Effector memory CD4-positive, alpha-beta T cell (primary cell): ENCODE measurements at places on chromosomes 12 and 14.

DNA sequence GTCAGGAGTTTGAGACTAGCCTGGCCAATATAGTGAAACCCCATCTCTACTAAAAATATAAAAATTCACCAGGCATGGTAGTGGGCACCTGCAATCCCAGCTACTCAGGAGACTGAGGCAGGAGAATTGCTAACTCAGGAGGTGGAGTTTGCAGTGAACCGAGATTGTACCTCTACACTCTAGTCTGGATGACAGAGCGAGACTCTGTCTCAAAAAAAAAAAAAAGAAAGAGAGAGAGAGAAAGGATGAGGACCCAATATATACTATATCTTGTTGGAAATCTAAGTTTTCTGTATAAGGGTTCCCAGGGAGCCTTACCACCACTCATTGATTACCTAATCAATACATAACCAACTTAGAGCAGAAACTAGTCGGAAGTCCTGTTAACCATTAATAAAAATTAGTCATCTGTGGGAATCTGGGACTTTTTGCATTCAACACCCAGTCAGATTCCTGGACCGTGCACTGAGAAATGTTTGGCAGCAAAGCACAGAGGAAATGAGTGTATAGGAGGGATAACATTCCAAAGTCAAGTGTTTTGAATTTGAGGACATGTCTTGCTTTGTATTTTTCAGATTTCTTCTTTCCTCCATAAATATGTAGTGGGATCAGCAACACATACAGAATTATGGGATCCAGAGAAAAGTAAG lies 44.8 kb upstream of the NR2C1 start:
- DNase-seq: no peak

DNA sequence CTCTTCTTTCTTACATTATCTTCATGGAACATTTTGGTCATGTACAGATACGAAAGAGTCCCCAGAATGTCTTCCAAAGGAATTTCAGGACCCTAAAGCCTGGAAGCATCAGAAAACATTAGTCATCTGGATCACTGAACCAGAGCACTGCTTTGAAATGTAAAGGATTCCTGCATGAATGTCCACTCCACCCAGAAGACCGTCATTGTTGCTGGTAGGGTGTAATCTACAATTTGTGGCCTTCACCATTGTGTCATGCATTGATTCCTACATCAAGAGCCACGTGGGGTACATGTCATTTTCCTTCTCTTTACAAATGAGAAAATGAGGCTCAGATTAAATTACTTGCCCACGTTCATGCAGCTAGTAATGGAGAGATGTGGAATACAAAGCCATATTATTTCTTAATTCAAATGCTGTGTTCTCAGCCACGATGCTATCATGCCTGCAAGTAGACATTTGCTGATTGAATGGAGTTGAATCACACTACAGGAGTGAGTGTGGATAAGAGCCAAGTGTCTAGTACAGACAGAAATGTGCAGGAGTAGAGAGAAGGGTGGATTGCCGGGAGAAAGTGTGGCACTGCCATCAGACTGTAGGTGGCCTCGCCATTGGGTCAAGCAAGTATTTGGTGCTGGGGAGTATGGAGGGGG lies 231.2 kb downstream of the C12orf75 start:
- no peak for DNase-seq

- DNase-seq: no peak
These were observed 157.4 kb upstream of the C14orf180 start for GRCh38 chr14:104421892-104422828.

GRCh38 chr12:210277-211141 lies 3.4 kb downstream of the SLC6A12 start:
- DNase-seq: no peak

GRCh38 chr14:90534091-90534837 lies 137.4 kb downstream of the CALM1 start:
- no peak for DNase-seq

- no peak for DNase-seq
These were observed 152.6 kb downstream of the TTC7B start for GRCh38 chr14:90663680-90664079.

DNA sequence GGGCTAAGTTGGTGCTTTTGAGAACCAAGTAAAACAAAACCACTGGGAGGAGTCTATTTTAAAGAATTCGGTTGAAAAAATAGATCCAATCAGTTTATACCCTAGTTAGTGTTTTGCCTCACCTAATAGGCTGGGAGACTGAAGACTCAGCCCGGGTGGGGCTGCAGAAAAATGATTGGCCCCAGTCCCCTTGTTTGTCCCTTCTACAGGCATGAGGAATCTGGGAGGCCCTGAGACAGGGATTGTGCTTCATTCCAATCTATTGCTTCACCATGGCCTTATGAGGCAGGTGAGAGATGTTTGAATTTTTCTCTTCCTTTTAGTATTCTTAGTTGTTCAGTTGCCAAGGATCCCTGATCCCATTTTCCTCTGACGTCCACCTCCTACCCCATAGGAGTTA lies 1.8 kb upstream of the RAB5B start:
- DNase-seq: no peak

- DNase-seq: no peak
These were observed 172.4 kb upstream of the LMNTD1 start for GRCh38 chr12:25725470-25725869.

DNA sequence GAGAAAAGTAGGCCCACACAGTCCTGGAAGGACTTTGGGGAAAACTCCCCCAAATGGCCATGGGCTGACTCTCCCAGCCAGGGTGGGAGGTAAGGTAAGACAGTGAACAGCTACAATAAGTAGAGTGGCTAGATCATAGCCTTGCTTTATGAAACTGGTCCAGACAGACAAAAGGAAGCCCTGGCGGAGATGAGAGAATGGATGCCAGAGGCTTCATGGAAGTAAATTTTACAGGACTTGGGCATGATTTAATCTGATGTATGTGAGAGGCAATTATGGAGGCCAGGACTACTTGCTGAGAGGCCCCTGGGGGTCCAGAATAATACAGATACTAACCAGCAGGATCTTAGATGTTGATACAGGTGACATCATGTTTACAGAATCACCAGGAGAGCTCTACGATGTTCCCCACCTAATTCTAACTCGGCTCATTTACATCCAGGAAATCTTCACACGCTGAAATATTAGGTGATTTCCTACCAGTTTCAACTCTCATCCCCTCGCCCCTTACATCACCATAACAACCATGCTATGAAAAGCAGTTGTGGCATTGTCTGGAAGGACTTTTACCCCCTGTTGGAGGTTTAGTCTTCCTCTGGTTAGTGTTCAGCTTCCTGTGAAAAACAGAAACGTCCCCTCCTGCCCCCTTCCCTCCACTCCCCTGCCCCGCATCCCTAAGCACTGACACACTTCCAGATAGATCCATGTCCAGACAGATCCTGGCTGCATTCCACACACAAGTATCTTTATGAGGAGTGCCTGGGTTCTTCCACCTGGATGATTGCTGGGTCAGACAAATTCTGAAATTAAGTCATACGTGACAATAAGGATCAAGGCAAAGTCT lies 39.5 kb upstream of the NT5DC3 start:
- no peak for DNase-seq

- DNase-seq: no peak
These were observed 108.6 kb upstream of the DYRK2 start for GRCh38 chr12:67539946-67540345.

DNA sequence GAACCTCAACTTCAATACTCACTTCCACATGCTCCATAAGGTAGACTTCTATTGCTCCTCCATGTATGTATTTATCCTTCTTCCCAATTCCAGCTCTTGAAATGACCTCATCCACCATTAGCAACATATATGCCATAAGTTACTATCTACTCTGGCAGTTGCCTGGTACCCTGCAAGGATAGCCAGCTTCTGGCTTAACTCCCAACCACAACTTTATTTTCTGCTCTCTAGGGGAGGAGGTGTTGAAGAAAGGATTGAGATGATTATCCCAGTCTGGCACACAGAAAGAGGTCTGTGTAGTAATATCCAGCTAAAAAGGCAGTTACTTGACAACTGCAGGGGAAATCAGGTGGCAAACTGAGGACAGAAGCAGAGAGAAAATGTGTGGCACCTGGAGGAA lies 71.5 kb upstream of the MDM1 start:
- no peak for DNase-seq

DNA sequence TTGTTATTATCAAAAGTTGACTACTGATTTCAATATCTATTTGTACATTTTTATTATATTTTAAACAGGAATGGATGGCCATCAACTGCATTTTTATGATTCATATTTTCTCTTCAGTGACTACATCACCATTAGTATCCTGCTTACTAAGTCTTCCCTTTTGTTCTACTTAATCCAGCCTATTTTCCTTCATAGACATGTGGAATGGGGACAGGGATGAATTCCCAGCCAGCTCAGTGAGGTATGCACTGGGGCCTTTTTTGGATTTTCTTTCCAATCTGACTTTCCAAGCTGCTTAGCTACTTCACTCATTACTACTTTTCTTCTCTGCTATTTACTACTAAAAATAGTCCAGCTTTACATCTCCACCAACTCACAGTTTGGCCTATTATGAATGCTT lies 38.4 kb downstream of the AKAP6 start:
- no peak for DNase-seq

GRCh38 chr12:63319936-63320633 lies 169.1 kb upstream of the AVPR1A start:
- no peak for DNase-seq

- DNase-seq: no peak
These were observed 146.8 kb upstream of the LRIG3 start for GRCh38 chr12:59067083-59067482.

GRCh38 chr14:64531567-64531966 lies 9.0 kb upstream of the HSPA2 start:
- no peak for DNase-seq

DNA sequence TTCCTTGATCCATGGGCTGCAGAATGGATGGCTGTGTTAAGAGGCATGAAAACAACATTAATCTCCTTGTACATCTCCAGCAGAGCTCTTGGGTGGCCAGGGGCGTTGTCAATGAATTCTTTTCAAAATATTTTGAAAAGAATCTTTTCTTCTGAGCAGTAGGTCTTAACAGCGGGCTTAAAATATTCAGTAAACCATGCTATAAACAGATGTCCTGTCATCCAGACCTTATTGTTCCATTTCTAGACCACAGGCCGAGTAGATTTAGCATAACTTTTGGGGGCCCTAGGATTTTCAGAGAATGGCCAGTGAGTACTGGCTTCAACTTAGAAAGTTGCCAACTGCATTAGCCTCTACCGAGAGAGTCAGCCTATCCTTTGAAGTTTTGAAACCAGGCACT lies 130.2 kb downstream of the RAD51B start:
- DNase-seq: no peak

- DNase-seq: no peak
These were observed 182.6 kb downstream of the SLC25A21 start for GRCh38 chr14:36989806-36990205.

GRCh38 chr14:65536781-65537423 lies 124.4 kb downstream of the FUT8 start:
- no peak for DNase-seq

GRCh38 chr12:10759657-10760056 lies 36.5 kb upstream of the YBX3 start:
- DNase-seq: no peak

GRCh38 chr12:6639151-6639801 lies 3.5 kb upstream of the LPAR5 start:
- no peak for DNase-seq

- DNase-seq: no peak
These were observed 4.2 kb upstream of the LRR1 start for GRCh38 chr14:49594347-49595091.

- no peak for DNase-seq
These were observed 36.8 kb downstream of the FGD4 start for GRCh38 chr12:32435921-32436705.

GRCh38 chr12:81644503-81644902 lies 114.6 kb downstream of the PPFIA2 start:
- DNase-seq: no peak

DNA sequence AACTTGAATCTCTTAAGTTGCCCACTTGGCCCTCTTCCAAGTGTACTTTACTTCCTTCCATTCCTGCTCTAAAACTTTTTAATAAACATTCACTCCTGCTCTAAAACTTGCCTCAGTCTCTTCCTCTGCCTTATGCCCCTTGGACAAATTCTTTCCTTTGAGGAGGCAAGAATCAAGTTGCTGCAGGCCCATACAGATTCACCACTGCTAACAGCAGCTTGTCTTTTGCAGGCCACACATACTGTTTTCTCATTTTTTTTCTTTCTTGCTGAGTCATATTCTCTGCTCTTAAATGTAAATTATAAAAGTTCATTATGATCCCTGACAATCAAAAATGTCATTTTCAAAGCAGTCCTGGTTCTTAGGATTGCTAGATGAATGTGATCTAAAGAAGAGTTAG lies 1820.8 kb upstream of the FLRT2 start:
- DNase-seq: no peak

- no peak for DNase-seq
These were observed 56.5 kb upstream of the RPH3A start for GRCh38 chr12:112734859-112735695.

DNA sequence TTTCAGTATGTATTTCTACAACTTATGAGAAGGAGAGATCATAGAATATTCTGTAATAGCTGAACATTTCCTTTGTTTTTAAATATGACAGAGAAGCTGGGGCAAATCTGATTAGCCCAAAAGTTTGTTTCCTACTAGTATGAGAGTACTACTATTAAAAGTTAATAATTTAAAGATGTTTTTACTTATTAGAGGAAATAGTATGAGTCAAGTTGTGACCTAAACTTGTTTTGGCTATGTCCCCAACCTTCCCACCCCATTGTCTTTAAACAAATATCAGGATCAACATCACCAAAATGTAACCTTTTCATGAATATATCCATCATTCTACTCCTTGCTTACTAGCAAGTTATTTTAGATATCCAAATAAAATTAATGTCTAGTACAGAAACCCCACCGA lies 10.5 kb downstream of the GNPNAT1 start:
- DNase-seq: no peak

DNA sequence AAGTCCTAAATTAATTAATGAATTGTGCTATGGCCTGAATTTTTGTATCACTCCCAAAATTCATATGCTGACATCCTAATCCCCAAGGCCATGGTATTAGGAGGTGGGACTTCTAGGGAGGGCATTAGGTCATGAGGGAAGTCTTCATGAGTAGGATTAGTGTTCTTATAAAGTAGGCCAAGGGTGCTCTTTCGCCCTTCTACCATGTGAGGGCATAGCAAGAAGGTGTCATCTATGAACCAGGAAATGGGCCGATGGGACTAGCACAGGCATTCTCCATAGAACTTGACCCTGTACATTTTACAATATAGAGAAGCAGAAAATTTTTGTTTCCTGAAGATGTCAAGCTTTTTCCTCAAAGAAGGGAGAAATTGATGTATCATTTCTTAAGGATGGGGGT lies 12.5 kb downstream of the SYT10 start:
- no peak for DNase-seq

- no peak for DNase-seq
These were observed 9.6 kb downstream of the COX14 start for GRCh38 chr12:50121641-50122040.

DNA sequence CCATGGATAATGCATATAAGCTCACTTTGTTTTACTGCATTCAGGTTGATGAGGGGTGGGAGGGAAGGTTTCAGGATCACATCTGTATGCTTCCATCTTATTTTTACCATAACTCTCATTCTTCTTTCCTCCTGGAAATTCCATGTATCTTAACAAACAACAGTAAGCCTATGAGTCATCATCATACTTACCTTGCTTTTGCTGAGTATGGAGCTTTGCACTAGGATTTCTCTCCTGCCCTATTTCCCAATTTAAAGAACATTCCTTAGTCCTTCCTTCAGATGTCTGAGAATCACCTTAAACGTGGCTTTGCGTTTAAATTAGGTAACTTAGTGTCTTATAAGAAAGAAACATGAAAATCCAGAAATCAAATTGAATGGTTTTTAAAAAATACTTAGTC lies 1.6 kb upstream of the CLEC14A start:
- no peak for DNase-seq

GRCh38 chr12:101795013-101795412 lies 35.7 kb downstream of the GNPTAB start:
- no peak for DNase-seq

GRCh38 chr12:2615665-2616402 lies 178.9 kb upstream of the FKBP4 start:
- no peak for DNase-seq
